ENCODE measurements at places on chromosomes 16 and 17.

DNA sequence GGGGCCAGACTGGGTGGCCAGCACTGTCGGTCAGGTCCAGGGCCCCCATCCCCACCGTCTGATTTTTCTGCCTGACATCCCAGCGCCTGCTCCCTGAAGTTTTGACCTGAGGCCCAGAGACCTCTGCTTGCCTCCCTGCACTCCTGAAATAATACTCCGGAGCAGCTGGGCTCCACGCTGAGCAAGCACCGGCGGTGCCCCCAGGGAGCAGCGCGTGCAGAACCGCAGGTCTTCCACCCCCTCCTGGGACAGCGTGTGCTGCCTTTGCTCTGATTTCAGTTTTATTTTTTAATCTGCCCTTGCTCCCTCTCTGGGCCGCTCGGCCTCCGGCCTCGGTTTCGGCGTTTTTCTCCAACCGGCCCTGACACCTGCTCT is 132.4 kb upstream of the GSE1 start:
- no peak for DNase-seq

- DNase-seq = peak; percentile 80
Observed at GRCh38 chr17:42563543-42563942, 1.6 kb downstream of the COASY start.

- peak; percentile 77 for DNase-seq
Observed at GRCh38 chr17:82204831-82205719, 7.6 kb downstream of the CCDC57 start.

DNA sequence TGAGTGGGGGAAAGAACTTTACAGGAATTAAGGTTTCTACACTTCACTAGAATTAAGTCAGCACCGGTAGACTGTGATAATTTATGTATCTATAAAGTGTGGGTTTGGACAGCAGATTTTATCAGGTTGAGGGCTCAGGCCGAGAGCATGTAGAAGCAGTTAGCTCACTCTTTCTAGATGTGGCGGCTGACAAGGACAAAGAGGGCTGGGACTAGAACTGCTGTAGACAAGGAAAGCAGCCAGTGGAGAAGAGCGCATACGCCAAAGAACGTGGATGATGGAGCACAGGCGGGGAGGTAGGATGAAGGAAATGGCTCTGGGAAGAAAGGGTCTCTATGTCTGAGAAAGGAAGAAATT is 504 bp upstream of the GOSR1 start:
- no peak for DNase-seq

DNA sequence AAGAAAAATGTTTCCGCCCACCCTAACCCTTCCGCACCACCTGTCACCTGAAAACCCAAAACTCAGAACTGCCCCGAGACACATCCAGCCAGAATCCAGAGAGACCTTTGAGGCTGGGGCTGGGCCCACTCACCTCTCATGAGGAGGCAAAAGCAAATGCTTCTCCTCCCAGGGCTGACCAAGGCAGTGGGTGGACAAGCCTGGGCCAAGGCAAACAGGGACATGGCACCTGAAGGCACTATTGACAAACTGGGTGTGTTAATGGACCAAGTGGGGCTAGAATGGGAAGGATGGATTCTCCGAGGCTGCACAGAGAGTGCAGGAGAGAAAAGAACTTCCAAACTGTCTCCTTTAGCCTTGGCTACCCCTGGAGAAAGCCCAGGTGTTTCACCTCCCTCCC is 54.4 kb downstream of the SOX9 start:
- DNase-seq = no peak
